ENCODE measurements at places on chromosomes 3 and 15.
A peak's percentile ranks its signal among the peaks of the same experiment; 100 is the strongest.

GRCh38 chr3:43082457-43082856 is 23.4 kb downstream of the POMGNT2 start:
- no peak for DNase-seq

- DNase-seq, result no peak
These were observed 149.3 kb downstream of the FMN1 start for GRCh38 chr15:33045066-33045810.

DNA sequence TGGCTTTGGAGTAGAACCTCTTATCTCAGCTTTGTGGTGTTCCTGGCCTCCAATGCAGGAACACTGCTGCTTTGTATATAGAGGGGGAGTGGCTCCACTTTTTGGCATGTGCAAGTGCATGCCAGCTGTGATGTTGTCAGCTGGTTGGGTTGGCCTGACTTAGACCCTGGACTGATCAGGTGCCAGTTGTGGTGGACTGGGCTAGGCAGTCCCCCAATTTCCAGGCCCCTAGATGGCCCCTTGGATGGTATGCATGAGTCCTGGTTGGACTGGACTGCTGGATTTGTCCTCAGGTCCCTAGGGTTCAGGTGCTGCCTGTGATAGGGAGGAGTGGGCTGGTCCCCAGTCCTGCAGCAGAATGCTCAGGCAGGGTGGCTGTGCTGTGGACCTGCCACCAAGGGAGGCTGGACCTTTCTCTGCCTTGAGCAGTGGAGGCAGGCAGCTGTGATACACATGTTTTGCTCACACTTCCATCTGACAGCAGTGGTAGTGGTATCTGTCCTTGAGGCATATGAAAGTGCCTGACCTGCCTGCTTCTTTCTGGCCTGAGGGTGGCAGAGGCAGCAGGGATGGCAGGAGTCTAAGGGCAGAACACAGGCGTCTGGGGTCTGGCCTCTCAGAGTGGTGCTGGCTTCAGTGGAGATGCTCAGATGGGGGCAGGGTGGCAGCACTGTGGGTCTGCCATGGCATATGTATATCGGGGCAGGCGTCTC is 74.8 kb downstream of the STXBP5L start:
- no peak for DNase-seq

- DNase-seq, result no peak
These were observed 17.5 kb upstream of the IGSF10 start for GRCh38 chr3:151478335-151478697.

DNA sequence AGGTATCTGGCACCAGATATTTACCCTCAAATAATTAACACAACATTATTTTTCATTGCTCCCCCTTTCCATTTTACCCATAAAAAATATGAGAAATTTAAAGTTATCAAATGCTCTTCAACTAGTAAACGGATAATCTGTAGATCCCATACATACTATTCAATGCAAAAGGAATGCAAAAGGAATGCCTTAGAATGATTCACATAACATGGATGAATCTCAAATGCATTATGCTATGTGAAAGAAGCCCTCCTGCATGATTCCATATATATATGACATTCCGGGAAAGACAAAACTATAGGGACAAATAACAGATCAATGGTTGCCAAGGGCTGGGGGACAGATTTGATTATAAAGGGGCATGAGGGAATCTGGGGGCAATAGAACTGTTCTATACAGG is 195.7 kb downstream of the STT3B start:
- DNase-seq, result no peak

DNA sequence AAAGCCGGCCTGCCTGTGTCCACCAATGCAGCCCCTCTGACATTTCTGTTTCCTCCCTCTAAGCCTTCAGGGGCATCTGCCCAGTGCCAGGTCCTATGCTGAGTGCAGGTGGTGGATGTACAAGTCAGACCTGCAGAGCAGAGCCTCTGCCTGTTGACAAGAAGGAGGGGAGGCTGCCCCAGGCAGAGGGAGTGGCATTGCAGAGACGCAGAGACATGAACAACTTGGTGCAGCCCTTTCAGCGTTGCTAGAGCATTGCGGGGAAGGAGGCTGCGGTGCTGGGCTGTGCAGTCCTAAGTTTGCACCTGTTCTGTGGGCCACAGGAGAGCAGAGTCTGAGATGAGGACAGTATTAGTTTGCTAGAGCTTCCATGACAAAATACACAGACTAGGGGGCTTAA is 65.2 kb downstream of the LSM3 start:
- no peak for DNase-seq

- no peak for DNase-seq
These were observed 1034.6 kb downstream of the NSUN3 start for GRCh38 chr3:95097493-95097892.

DNA sequence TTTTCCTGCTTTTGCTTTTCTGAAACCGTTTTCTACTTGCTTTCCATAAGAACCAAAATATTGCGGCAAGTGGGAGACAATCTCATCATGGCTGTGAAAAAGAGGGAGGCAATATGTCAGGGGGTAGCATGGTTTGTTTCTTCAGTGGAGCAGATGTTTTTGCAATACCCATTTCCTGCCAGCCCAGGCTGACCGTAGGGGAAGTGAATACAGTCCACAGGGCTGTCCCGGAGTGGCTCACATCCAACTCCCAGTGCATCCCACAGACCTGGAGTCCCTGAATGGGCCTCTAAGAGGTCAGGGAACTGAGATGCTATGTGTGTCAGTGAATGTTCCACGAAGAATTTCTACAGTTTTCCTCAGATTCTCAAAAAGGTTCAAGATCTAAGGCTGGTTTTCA is 69.6 kb downstream of the EPHB1 start:
- DNase-seq, result no peak

- DNase-seq, result no peak
These were observed 81.3 kb downstream of the SOX2 start for GRCh38 chr3:181793006-181793405.

- no peak for DNase-seq
These were observed 15.7 kb downstream of the CHST13 start for GRCh38 chr3:126539558-126540250.

GRCh38 chr3:45575386-45575923 is 19.1 kb upstream of the LIMD1 start:
- no peak for DNase-seq

DNA sequence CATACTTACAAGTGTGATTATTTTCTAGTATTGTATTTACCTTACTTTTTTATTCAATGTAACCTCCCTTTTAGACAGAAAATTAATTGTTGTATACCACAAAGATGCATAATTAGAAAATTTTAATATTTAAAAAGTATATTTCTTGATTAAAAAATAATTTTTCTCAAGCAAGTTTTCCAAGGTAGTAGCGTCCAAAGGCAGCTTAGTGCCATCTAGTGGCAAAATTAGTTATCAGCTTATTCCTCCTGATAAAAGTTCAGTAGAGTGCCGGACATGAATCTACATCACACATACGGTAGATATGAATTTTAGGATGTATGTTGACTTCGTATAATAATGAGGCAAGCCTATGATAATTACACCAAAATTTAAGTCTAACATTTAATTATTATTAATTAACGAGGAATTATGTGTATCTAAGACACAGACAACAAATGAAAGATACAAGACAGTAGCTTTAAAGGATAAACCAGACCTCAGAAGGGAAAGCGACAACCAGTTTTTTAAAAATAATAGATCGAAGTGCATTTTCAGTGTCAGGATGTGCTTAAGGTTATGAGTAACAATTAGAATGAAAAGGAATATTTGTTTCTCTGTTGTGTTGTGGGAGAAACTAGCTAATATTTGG is 405.9 kb downstream of the ROBO1 start:
- no peak for DNase-seq

DNA sequence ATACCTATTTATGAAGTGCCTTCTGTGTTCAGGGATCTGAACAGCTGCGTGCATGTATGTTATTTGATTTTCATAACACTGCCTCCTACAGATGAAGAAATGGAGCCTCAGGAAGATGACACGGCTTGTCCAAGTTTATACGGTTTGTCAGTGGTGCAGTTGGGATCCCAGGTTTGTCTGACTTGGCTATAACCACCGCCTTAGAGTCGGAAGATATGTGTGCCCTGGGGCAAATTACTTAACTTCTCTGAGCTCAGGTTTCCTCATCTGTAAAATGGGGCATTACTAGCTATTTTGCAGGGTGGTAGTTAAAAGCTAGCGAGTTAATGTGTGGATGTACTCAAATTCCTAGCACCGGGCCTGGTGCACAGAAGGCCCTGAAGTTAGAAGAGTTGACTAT is 54.1 kb upstream of the ANP32A start:
- no peak for DNase-seq

GRCh38 chr3:126931806-126932187 is 51.1 kb upstream of the PLXNA1 start:
- DNase-seq, result no peak

- no peak for DNase-seq
These were observed 17.5 kb upstream of the CORO2B start for GRCh38 chr15:68561171-68561900.

DNA sequence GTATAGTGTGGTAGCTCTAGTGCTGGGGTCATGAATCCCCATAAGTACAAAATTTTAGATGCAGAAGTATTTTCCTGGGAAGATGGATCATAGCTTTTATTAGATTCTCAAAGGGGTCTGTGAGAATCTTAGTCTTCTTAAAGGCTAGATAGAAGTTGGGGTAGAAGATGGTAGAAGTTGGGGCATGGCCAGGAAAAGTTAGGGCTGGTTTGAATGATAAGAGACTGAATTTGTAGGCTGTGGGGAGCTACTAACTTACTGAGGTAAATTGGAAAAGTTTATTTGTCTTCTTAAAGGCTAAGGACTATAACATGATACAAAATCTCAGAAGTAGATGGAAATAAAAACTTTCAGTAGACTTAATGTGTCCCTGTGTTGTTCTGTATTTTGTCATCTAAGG is 1.6 kb upstream of the UBE2Q2 start:
- DNase-seq, result no peak

- no peak for DNase-seq
These were observed 138.4 kb downstream of the RPLP1 start for GRCh38 chr15:69590932-69591524.

- DNase-seq, result no peak
These were observed at the start of gene KIF7 for GRCh38 chr15:89654847-89655805. Gene KIF7, minus strand, starts transcription at chr15:89655467. Its CDS starts 2,537 bp downstream, at chr15:89652930.

DNA sequence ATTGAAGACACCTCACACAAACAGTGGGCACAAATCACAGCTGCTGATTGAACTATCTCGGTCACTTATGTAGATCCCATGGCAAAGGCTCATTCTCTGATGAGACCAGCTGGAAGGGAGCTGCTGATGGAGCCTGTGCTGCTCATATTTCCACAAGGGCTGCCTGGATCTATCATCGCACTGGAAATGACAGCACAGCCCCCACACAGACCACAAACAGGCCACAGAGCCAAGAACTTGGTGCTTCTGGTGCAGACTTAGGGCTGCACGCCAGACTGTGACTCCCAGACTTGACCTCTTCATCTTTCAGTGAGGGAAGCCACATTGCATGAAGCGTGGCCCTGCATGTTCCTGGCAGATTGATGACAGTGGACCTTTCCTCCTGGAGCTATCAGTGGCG is 197.6 kb downstream of the MINAR1 start:
- no peak for DNase-seq

GRCh38 chr15:66001717-66002426 is 132.6 kb downstream of the RAB11A start:
- DNase-seq, result no peak

- DNase-seq, result no peak
These were observed 2.4 kb downstream of the FAM219B start for GRCh38 chr15:74904190-74904805.

GRCh38 chr3:154538566-154539360 is 108.8 kb upstream of the GPR149 start:
- DNase-seq, result no peak

DNA sequence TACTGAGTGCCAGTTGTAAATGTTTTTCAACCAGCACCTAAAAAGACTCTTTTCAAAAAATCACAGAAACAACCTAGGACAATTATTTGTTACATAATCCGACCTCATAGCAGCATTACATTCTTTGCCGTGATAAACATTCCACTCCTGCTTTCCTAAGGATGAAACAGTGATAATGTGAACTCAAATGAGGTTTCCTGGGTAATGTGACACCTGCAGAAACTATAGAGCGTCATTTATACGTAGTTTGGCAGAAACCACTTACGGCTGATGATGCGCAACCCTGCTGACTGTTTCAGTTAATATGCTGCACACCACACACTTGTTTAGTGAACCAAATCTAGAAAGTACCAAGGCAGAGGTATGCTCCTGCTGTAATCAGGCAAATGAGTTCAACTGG is 55.8 kb downstream of the SEMA6D start:
- no peak for DNase-seq

DNA sequence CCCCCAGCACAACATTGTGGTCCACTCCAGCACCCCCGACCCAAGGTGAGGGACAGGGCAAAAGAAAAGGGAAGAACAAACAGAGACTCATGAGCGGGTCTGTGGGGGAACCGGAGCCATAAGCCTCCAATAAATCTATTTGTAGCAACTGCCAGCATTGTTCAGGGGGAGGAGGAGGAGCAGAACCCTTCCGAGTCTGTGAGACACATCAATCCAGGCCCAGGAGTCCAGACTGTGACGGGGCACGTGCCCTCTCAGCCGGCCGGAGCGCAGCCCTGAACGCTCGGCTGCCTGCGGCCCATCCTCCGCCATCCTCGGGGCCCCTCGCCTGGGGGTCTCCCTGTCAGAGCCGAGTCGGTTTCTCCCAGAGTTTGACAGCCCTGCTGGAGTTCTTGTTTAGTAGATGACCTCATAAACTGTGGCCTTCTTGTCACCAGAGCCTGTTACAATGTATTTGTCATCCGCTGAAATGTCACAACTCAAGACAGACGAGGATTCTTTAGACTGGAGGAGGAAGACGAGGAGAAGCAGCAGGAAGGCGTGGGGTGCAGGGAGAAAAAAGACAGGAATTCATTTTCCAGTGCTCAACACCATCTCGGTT is 47.9 kb downstream of the TLE3 start:
- DNase-seq, result no peak

- DNase-seq, result no peak
These were observed 35.9 kb downstream of the SAXO2 start for GRCh38 chr15:82298520-82298919.

- DNase-seq, result no peak
These were observed 140.8 kb downstream of the SMAD6 start for GRCh38 chr15:66842710-66843441.

DNA sequence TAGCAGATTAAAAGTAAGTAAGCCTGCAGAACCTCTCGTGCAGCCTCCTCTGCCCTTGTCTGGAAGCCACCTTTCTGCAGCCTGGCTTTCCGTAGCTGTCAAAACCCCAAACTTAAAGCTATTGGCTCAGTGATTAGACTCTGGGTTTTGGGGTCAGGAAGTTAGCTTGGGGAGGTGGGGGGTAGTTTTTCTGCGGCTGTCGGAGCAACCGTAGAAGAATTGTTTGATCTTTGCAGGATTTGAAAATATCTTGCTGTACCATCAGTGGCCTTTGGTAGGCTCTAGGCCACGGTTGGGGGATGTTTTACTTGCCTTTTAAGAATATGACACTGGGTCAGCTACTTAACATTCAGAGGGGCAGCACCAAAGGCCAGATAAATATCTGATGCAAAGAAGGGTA is 88.4 kb upstream of the RASGRP1 start:
- DNase-seq, result peak; percentile 54

GRCh38 chr15:35871282-35871681 is 325.3 kb upstream of the DPH6 start:
- DNase-seq, result no peak

- no peak for DNase-seq
These were observed 178.3 kb downstream of the KBTBD8 start for GRCh38 chr3:67176396-67176795.
